ENCODE measurements at places on chromosomes 2 and 18. TPM values are rescaled to one million over a fixed set of nuclear protein-coding genes. Genes with fewer than 3 reads are reported as not detected.

DNA sequence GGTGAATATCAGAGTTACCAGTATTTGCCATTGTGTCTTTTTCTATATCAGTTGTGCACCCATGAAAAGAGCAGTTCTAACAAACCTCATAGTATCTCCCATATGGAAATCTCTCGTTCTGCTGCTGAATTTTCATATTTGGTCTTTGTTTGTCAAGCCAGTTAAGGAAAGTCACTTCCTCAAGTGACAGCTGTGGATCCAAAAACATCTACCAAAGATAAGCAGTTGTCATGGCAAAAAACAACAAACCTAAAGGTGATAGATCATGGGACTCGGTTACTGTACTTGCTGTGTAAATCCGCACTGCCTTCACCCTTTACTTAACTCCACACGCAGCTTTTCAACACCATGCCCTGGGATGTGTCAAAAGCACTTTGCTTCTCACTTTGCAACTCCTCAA lies 17.3 kb downstream of the BMP10 start:
- no peak for DNase-seq

The SIX3 gene
- not detected for total RNA-seq

- no peak for DNase-seq
Observed at GRCh38 chr2:57776916-57777315, 269.7 kb upstream of the VRK2 start.

DNA sequence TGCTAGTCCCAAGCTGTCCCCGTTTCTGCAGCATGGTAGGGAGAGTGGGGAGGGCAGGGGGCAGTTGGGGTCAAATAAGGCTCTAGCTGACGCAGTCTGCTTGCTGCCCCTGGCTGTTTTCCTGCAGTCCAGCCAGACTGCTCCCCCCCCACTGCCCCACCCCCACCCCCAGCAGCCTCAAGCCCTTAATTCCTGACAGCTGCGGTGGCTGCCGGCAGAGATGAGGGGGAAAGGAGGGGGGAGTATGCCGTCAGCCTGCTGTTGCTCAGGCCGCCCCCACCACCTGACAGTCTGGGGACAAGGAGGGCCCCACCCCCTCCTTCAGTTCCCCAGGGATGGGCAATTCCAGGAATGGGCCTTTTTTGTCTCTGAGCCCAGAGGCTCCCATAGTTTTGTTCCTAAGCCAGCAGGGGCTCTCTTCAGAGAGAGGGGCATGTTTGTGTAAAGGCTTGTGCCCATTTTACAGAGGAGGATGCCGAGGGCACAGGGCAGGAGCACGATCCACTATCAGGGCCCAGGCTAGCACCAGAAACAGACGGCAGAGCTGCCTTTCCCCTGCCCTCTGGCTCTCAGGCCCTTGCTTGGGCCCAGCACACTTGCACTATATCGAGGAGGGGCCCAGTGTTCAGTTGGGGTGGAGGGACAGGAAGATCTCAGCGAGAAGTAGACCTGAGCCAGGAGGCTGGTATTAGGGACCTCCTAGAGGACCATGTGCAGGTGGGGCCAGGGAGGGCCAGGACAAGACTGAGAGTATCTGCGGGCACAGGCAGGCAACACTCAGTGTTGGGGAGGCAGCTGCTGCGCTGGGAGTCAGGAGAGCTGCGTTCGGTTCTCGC lies 1.5 kb upstream of the WNT10A start:
- no peak for DNase-seq

DNA sequence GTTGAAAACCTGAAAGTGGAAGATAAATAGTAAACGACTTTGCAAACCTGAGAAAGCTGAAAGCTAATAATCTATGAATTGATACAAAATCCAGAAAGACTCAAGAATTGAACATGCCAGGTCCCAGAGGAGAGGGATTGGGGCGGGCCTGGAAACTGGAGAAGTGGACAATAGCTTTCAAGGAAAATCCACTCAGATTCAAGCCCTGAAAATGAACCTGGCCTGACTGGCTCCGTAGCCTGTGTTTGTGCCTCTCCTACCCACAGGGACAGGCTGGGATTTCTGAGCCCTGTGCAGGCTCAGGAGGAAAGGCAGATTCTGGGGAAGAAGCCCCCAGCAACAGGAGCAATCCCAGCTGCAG lies 274.8 kb upstream of the HS6ST1 start:
- no peak for DNase-seq

DNA sequence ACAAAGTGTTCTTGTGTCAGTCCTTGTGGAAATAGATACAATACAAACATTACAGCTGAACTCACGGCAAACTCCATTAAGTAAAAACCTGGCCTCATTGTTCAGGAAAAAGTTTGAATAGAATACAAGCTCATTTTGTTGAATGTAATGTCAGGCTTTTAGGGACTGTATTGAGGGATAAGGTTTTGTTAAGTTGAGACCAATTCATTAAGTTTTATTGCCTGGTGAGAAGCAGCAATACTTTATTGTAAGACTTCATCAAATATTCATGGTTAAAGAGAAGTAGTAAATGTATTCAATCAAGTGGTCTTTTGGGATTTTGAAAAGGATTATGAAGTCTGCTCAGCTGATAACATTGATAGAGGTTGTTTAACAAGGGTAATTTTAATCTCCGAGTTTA lies 35.4 kb upstream of the METAP1D start:
- no peak for DNase-seq

GRCh38 chr2:65431421-65432226 lies 775 bp downstream of the SPRED2 start:
- no peak for DNase-seq

The STPG4 gene
- not detected for total RNA-seq

The TOGARAM2 gene
- 0.48 TPM for total RNA-seq

DNA sequence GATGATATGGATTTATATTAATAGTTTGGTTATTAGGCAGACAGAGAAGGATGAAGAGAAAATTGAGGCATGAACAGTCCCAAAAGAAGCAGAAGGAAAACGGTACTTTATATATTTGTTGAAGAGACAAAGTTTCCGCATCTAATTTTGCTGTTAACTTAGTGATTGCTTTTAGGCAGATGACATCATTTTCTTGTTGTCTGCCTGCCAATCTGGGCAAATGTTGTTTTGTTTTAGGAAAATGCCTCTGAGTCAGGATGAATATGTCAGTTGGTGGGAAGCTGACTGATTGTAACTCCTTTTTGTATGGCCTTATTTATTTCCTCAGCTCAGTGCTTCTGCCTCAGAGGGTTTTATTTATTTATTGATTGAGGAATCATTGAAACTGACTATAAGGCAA lies 52.5 kb upstream of the CAVIN2 start:
- DNase-seq, result no peak

GRCh38 chr2:168035458-168035857 lies 211.9 kb downstream of the STK39 start:
- DNase-seq, result no peak

DNA sequence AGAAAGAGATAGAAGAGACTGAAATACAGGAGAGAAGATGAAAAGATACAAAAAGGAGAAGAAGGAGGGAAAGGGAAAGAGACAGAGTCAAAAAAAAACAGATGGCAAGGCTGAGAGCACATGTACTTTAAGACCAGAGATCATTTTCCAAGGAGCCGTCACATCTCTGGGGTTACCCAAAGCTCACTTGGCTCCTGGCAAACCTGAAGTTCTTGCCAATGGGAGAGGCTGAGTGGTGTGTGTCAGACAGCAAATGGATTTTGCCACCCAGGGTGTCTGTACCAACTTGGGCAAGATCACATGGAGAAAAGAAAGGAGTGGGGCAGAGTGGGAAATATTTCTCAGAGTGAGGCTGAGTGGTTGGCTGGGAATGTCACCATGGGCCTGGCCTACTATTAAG lies 219.3 kb upstream of the TNP1 start:
- DNase-seq, result no peak

The ITGB6 gene
- total RNA-seq, result 25.2 TPM

DNA sequence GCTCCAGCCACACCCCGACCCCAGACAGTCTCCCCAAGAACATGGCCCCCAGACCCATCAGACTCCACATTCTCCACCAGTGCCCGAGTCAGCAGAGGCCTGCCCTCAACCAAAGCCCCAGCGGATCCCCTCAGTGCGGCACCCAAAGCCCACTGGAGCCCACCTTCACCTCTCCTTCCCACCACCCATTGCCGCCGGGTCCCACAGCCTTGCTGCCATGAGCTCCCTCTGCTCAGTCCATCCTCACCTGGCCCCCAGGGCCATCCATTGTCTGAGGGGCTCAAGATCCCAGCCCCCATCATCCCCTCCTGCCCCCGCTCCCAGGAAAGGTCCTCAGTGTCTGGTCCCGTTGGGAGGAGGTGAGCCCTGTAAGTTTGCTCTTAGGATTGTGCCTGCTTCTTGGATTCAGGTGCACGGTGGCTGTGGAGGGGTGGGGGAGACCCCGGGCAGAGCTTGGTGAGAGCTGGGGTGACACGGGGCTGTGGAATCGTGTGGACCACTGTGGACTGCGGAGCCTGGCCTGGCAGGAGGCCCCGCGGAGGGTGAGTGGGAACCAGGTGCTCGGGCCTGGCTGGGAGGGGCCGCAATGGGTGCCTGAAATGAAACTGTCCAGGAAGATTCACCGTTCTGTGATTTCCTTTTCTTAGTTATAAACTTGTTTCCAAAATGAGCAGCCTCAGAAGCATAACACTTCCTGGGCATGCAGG lies 32.7 kb upstream of the GPC1 start:
- DNase-seq, result no peak

- no peak for DNase-seq
Observed at GRCh38 chr2:124079045-124079444, 54.0 kb downstream of the CNTNAP5 start.

- no peak for DNase-seq
Observed at GRCh38 chr2:47307066-47307465, 95.9 kb upstream of the MSH2 start.

DNA sequence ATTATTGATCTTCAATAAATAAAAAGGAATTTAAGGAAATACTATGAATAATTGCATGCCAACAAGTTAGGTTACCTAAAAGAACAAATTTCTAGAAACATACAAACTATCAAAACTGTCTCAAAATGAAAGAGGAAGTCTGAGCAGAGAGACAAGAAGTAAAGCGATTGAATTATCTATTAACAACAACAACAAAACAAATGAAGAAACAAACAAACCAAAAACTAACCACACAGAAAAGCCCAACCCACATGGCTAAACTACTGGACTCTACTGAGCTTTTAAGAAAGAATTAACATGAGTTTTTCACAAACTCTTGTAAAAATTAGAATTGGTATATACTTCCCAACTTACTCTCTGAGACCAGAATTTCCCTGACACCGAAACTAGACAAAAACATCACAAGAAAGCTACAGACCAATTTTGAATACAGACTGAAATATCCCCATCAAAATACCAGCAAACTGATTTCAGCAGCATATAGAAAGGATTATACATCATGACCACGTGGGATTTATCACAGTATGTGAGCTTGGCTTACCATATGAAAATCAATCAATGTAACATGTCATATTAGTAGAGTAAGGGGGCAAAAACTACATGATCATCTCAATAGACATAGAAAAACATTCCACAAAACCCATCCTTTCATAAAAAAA lies 16.6 kb upstream of the GALNT1 start:
- no peak for DNase-seq

DNA sequence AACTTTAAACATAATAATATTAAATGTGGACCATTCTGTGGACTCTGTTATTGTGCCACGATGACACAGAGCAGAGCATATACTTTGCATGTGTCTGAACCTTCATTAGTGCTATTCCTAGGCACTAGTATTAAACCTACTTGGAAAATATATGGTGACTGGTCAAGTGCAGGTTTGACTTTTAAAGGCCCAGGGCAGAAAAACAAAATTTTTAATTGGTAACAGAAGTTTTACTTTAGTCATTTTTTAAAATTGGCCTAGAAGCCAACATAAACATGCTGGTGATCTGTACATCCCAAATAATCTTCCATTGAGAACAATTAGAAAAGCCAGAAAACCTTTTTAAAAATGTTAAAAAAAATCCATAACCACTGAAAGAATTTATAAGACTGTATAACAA lies 16.6 kb downstream of the LDAH start:
- DNase-seq, result no peak

GRCh38 chr2:156340377-156340776 lies 7.9 kb upstream of the NR4A2 start:
- no peak for DNase-seq

- DNase-seq, result no peak
Observed at GRCh38 chr18:60391571-60392226, 19.1 kb upstream of the MC4R start.

- no peak for DNase-seq
Observed at GRCh38 chr18:63378919-63379638, 12.1 kb upstream of the KDSR start.

The CYBRD1 gene
- total RNA-seq, result 223 TPM

DNA sequence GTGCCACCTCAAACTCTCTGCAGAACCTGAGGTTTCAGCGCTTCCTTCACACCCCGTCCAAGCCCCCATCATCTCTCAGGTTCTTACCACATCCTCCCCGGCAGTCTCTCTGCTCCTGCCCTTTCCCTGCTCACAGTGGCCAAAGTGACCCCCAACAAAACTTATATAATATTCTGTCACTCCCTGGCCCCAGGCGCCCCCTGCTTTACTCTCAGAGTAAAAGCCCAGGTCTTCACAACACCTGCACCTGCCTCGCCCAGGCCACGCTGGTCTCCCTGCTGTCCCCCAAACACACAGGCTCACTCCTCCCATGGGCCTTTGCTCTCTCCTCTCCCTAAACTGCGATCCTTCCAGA lies 6.4 kb downstream of the ITGB1BP1 start:
- no peak for DNase-seq

The YES1 gene
- 70.2 TPM for total RNA-seq

Data from urinary bladder (tissue), 4 donors.